ENCODE measurements at places on chromosomes 11 and 22. TPM values are rescaled to one million over a fixed set of nuclear protein-coding genes. Genes with fewer than 3 reads are reported as not detected.

Gene TP53AIP1
- total RNA-seq, result 1.8 TPM

Gene OR8G1
- total RNA-seq, result not detected

Gene PANX3
- total RNA-seq, result not detected

Gene MAPK8IP2
- 2.7 TPM for total RNA-seq

Gene MAJIN
- total RNA-seq, result not detected

Gene KDM4E
- not detected for total RNA-seq

Gene KCNJ5
- 3.3 TPM for total RNA-seq

DNA sequence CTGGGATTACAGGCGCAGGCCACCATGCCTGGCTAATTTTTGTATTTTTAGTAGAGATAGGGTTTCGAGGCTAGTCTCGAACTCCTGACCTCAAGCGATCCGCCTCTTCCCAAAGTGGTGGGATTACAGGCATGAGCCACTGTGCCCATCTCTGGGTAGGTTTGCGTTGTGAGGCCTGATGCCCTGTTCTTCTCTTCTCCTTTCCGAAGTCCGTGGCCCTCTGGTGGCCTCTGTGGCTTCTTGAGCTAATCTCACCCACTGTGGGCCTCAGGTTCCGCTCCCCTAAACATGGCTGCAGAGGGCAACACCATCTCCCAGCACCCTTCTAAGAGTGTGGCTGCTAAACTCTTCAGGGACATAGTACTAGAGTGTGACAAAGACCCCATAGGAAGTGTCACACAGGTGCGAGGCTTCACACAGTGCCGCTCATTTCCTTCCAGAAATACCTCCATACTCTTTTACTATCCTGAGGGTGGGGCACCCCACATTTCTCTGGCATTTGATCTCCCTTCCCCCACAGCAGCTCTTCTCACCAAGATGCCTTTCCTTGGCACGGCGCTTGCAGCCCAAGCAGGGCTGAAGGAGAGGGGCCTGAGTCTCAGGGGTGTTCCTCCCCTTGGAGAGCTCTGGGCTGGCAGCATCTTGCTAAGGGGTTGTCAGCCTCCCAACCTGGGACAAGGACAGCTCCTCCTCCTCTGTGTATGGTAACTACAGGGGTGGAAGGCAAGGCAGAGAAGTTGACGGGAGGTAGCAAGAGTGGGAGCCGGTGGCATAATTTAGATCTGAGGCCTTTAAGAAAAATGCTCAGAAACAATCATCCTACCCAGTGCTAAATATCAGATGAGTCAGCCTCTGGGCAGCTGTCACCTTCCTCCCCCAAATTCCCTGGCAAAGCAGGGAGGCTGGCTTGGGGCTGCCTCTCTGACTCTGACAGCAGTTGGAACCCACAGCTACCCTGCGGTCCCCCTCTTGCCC lies 6.1 kb downstream of the THY1 start:
- no peak overlapping the region for H3K27ac ChIP-seq
- no peak for DNase-seq
- H3K27me3 ChIP-seq, result no peaks in the 10 kb centered on the region
- no peak overlapping the region for H3K4me3 ChIP-seq
- H3K4me1 ChIP-seq, result no peaks in the 10 kb centered on the region

DNA sequence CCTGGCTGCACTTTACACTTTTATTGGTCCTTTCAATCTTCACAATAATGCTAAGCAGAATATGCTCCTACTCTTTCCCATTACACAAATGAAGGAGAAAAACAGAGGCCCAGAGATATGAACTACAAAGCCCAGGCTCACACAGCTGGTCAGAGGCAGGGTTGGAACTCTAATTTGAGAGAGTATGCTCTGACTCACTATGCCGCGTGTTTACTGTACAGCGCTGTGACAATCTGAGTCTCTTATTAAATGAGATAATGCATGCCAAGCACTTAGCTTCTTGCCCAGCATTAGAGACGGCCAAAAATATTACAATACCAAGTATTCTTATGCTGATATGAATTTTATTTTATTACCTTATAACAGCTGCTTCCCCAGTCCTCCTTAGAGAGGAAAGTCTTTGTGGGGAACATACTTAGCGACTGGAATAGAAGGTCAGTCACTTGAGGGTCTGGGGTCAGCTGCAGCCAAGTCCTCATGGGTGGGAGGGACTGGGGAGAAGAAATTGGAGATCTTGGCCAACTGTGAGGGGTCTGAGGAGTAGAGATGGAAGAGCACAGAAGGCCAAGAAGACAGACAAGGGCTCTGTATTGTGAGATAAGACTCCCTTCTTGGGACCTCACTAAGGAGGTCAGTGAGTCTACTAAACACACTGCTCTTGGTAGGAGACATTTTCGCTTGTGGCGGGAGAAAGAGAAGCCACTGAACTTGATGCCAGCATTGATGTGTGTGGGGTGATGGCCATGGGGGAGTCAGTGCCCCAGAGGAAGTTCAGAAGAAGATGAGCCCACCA lies 150.8 kb upstream of the TIMP3 start:
- no peaks in the 10 kb centered on the region for H3K4me1 ChIP-seq
- H3K4me3 ChIP-seq, result no peak overlapping the region
- H3K27ac ChIP-seq, result no peak overlapping the region
- no peaks in the 10 kb centered on the region for H3K36me3 ChIP-seq

- H3K27me3 ChIP-seq, result no peaks in the 10 kb centered on the region
- DNase-seq, result no peak
- H3K36me3 ChIP-seq, result no peaks in the 10 kb centered on the region
- no peaks in the 10 kb centered on the region for H3K4me1 ChIP-seq
Observed at GRCh38 chr22:26391091-26391490, 38.0 kb upstream of the ASPHD2 start.

DNA sequence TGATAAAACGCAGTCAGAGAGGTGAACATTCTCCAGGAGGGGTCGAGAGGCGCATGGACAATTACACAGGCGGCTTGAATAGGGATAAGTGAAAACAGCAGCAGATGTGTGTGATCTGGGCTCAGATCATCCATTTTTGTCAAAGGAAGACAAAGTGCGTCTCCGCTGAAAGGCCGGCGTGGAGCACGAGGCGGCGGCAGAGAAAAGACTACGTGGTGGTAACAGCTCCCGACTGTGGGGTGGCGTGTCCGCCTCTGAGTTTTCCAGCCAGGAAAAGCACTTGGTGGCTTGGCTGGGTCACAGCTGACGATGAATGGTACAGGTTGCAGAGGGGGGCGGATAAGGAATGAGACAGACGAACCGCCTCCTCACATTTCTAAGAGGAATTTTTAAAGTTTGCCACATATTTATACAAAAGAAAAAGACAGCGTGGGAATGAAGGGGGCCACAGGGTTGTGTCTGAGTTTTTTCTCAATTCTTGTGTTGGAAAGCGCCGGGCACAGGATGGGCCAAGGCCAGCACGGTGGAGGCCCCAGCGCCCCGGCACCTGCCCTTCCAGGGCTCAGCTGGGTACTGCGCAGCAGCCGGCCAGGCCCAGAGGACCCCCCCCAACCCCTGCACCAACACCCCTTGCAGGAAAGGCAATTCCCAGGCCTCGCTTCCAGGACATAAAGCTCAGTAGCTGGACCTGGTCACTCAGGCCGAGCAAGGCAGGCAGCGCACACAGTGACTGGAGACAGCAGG lies 80.4 kb downstream of the TRMU start:
- H3K4me1 ChIP-seq, result peaks cover 25% of the 10 kb centered on the region
- peaks cover 9% of the 10 kb centered on the region for H3K27me3 ChIP-seq
- no peak overlapping the region for H3K4me3 ChIP-seq

GRCh38 chr22:23179381-23180299 lies 669 bp upstream of the BCR start:
- no peak for DNase-seq
- peaks cover 9% of the 10 kb centered on the region for H3K4me1 ChIP-seq
- H3K4me3 ChIP-seq, result no peak overlapping the region
- H3K27me3 ChIP-seq, result no peaks in the 10 kb centered on the region
- H3K36me3 ChIP-seq, result no peaks in the 10 kb centered on the region
- peak overlapping the region; percentile 11 for H3K27ac ChIP-seq

- no peak overlapping the region for H3K4me3 ChIP-seq
- DNase-seq, result no peak
- H3K4me1 ChIP-seq, result peaks cover 4% of the 10 kb centered on the region
- peaks cover 39% of the 10 kb centered on the region for H3K36me3 ChIP-seq
Observed at GRCh38 chr22:23833911-23834317, 4.9 kb downstream of the DERL3 start.

GRCh38 chr11:61688365-61689163 lies 8.4 kb downstream of the DAGLA start:
- H3K4me1 ChIP-seq, result no peaks in the 10 kb centered on the region
- no peak overlapping the region for H3K4me3 ChIP-seq
- no peaks in the 10 kb centered on the region for H3K36me3 ChIP-seq

GRCh38 chr22:39715778-39716495 lies 145.4 kb downstream of the CACNA1I start:
- peaks cover 13% of the 10 kb centered on the region for H3K27me3 ChIP-seq
- no peaks in the 10 kb centered on the region for H3K36me3 ChIP-seq
- no peak overlapping the region for H3K4me3 ChIP-seq
- no peak overlapping the region for H3K27ac ChIP-seq
- no peak for DNase-seq
- H3K4me1 ChIP-seq, result peaks cover 6% of the 10 kb centered on the region

DNA sequence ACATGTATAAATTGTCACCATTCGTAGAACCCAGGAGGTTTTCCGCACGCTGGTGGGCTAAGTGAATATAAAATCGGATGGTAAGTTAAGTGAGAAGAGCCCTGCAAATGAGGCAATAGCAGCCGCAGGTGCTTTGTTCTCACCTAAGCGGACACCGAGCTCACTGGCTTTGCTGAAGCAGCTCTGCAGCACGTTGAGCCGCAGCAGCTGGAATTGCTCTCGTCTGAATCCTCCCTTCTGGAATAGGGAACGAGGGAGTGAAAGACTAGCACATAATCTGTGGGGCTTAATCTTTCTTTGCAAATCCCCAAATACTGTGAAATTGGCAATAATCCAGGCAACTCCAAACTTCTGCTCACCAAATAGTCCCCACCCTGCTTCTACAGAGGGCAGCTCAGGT lies 488.1 kb downstream of the NTM start:
- H3K4me1 ChIP-seq, result peaks cover 9% of the 10 kb centered on the region
- DNase-seq, result no peak
- H3K36me3 ChIP-seq, result no peaks in the 10 kb centered on the region
- no peak overlapping the region for H3K4me3 ChIP-seq
- no peaks in the 10 kb centered on the region for H3K27me3 ChIP-seq

- peak; percentile 48 for DNase-seq
- H3K4me1 ChIP-seq, result no peaks in the 10 kb centered on the region
- H3K27ac ChIP-seq, result peak overlapping the region; percentile 37
- H3K27me3 ChIP-seq, result peaks cover 4% of the 10 kb centered on the region
- H3K4me3 ChIP-seq, result no peak overlapping the region
Observed at GRCh38 chr11:1639102-1639620, 9.6 kb downstream of the KRTAP5-5 start.

- H3K4me1 ChIP-seq, result no peaks in the 10 kb centered on the region
- DNase-seq, result no peak
- H3K27ac ChIP-seq, result no peak overlapping the region
- no peaks in the 10 kb centered on the region for H3K36me3 ChIP-seq
Observed at GRCh38 chr11:113519989-113520613, 44.9 kb upstream of the DRD2 start.

GRCh38 chr11:102325088-102325487 lies 7.8 kb downstream of the BIRC3 start:
- H3K27ac ChIP-seq, result no peak overlapping the region
- H3K4me1 ChIP-seq, result peaks cover 3% of the 10 kb centered on the region
- no peak for DNase-seq
- H3K4me3 ChIP-seq, result no peak overlapping the region
- H3K36me3 ChIP-seq, result no peaks in the 10 kb centered on the region
- H3K27me3 ChIP-seq, result no peaks in the 10 kb centered on the region

DNA sequence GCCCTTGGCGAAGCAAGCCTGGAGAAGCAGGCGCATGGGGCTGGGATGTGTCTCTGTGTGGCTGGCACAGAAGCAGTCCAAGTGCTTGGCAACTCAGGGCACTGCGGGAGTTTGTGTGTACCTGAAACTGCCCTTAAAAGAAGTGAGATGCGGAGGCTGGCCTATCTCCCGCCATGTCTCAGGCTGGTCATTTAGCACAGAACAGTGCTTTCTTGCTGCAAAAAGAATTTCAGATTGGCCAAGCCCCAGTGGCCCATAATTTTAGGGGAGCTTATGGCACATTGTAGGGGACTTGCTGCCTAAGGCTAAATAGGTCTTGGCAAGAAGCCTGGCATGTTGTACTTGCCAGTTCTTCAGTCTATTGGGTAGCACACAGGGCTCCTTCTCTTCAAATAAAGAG lies 16.4 kb downstream of the EHF start:
- no peak overlapping the region for H3K4me3 ChIP-seq
- no peaks in the 10 kb centered on the region for H3K27me3 ChIP-seq
- H3K4me1 ChIP-seq, result no peaks in the 10 kb centered on the region

GRCh38 chr22:35914665-35915476 lies 113.8 kb downstream of the RBFOX2 start:
- peak overlapping the region; percentile 93 for H3K27ac ChIP-seq
- peak; percentile 98 for DNase-seq
- H3K4me1 ChIP-seq, result peaks cover 56% of the 10 kb centered on the region
- no peaks in the 10 kb centered on the region for H3K36me3 ChIP-seq

DNA sequence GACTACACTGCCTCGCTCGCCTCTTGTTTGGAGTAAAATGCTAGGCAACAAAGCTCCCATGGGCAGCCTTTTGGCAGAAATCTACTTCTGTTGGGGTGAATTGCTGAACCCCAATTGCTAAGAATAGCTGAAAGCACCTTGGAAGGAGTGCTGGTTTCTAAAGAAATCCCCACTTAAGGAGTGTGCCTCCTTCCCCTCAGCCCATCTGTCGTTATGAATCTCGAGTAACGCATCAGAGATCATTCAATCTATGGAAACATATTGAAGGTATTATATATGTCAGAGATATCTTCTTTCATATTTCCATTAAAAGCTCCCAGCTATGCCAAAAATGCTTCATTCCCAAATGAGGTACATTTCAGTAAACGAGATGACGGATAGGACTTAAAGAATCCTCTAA lies 229.6 kb upstream of the BLID start:
- H3K27ac ChIP-seq, result no peak overlapping the region
- peaks cover 11% of the 10 kb centered on the region for H3K4me1 ChIP-seq
- no peaks in the 10 kb centered on the region for H3K36me3 ChIP-seq
- no peaks in the 10 kb centered on the region for H3K27me3 ChIP-seq
- no peak overlapping the region for H3K4me3 ChIP-seq
- DNase-seq, result no peak

DNA sequence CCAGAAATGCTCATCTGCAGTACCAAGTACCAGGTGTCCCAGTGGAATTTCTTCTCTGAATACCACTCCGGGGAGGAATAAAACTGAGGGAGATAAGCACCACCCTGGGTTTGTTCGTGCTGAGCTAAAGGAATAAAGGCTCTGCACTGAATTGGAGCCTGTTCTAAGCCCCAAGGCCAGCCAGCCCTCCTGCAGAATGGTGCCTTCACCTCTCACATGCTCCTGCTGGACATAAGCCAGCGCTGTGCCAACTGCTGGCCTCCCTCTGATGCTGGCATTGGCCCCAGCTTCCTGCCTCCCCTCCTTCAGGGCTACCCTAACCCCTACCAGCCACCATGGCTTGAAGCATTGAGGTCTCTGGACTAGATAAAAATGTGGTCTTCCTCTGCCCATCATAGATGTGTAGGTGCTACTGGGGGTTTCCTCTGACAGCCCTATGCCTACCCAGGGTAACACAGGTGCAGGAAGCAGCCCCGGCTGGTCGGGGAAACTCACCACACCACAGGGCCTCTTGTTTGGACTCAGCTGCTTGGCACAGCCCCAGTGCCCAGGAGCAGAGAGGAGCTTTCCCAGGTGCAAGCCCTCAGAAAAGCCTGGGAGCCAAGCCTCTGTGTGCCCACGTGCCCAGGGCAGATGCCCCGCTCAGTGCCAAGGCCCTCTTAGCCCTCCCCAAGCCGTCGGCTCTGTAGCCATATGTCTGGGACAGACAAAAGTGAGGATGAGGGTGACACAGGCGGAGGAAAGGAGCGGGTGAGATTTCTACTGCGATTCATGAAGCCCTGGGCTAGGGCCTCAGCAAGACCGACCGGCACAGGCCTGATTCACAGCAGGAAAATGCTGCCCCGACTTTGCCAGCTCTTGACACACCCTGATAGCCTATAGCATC lies 34.1 kb upstream of the JAM3 start:
- no peak for DNase-seq
- peak overlapping the region; percentile 75 for H3K27ac ChIP-seq
- no peaks in the 10 kb centered on the region for H3K36me3 ChIP-seq
- no peaks in the 10 kb centered on the region for H3K27me3 ChIP-seq
- peaks cover 4% of the 10 kb centered on the region for H3K4me1 ChIP-seq

Data from lung (tissue), 17 donors.